ENCODE measurements at places on chromosomes 7 and 10.

DNA sequence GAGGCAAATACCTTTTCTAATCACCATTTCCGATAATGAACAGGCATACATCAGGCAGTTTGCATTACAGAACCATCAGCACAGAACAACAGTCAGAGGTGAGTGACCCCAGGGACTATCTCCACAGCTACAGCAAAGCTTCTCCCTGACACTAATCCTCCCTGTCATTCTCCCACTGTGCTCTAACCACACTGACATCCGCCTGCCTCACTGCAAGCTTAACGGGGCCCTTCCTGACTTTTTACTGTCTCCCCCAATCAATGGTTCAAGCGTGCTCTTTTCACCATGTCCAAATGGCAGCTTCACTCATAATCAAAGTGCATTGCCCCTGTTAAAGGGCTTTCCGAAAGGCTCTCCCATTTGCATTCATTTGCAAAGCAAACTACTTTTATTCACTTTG is 196.3 kb downstream of the DNAJC1 start:
- no peak for DNase-seq

DNA sequence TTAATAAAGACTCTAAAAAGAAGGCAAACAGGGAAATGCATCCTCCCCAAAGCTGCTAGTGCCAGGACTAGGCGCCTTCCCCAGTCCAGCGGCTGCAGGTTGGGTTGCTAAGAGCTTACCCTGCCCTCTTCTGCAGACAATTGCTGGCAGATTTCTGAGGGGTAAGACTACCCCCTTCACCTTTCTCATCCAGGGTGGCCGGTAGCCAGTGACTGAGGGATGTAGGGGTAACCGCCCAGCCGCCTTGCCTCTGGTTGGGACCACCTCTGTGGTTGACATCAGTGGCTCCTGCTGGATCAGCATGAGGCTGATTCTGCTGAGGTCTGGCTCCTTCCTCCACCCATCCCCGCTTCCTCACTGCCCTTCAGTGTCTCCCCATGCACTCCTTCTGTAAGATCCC is 71.2 kb downstream of the ADCYAP1R1 start:
- DNase-seq, result no peak

DNA sequence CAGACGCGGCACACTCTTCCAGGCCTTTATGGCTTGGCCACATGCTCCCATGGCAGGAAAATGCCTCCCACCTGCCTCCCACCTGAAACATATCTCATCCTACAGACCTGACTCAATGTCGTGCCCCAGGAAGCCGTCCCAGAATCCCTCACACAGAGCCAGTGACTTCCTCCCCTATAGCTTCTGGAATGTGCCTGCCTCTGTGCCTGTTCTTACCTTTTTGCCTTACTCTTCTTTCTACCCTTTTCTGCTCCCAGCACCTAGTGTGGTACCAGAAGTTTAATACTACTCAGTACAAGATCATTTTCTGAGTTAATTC is 123.9 kb upstream of the STK17A start:
- no peak for DNase-seq

DNA sequence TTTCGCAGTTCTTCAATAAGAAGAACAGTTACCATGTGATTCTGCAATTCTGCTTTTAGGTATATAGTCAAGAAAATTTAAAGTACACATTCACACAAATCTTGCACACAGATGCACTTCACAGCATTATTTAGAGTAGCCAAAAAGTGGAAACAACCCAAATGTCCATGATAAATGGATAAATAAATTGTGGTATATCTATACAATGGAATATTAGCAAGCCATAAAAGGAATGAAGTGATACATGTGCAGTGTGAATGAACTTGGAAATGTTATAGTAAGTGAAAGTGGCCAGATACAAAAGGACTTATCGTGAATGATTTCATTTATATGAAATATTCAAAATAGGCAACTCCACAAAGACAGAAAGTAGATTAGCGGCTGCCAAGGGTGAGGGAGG is 109.1 kb downstream of the AGMO start:
- no peak for DNase-seq

DNA sequence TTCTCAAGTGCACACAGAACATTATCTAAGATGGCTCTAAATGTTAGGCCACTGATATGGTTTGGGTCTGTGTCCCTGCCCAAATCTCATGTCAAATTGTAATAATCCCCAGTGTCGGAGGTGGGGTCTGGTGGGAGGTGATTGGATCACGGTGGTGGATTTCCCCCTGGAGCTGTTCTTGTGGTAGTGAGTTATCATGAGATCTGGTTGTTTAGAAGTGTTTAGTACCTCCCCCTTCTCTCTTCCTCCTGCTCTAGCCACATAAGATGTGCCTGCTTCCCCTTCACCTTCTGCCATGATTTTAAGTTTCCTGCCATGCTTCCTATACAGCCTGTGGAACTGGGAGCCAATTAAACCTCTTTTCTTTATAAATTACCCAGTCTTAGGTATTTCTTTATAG is 11.2 kb upstream of the GSTK1 start:
- DNase-seq, result no peak

- no peak for DNase-seq
Observed at GRCh38 chr7:104096683-104097082, 107.2 kb upstream of the RELN start.

DNA sequence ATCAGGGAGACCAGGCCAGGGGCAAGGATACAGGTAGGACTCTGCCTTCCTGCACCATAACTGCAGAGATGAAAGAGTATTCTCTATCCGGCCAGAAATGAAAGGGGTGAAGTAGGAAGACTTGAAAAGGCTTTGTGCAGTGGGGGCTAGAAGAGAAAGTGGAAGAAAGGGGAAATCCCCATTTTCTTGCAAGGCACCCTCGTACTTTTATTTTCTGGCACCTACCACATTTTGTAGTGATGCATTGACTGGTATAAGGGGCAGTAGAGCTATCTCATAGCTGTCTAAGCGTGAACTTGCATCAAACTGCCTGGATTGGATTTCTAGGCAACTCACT is 752 bp upstream of the CAMK2G start:
- DNase-seq, result no peak

- no peak for DNase-seq
Observed at GRCh38 chr7:749140-749551, 22.1 kb upstream of the PRKAR1B start.

- DNase-seq, result no peak
Observed at GRCh38 chr10:109308971-109309370, 614.3 kb downstream of the XPNPEP1 start.

GRCh38 chr10:106873770-106874603 is 290.5 kb downstream of the SORCS1 start:
- no peak for DNase-seq

DNA sequence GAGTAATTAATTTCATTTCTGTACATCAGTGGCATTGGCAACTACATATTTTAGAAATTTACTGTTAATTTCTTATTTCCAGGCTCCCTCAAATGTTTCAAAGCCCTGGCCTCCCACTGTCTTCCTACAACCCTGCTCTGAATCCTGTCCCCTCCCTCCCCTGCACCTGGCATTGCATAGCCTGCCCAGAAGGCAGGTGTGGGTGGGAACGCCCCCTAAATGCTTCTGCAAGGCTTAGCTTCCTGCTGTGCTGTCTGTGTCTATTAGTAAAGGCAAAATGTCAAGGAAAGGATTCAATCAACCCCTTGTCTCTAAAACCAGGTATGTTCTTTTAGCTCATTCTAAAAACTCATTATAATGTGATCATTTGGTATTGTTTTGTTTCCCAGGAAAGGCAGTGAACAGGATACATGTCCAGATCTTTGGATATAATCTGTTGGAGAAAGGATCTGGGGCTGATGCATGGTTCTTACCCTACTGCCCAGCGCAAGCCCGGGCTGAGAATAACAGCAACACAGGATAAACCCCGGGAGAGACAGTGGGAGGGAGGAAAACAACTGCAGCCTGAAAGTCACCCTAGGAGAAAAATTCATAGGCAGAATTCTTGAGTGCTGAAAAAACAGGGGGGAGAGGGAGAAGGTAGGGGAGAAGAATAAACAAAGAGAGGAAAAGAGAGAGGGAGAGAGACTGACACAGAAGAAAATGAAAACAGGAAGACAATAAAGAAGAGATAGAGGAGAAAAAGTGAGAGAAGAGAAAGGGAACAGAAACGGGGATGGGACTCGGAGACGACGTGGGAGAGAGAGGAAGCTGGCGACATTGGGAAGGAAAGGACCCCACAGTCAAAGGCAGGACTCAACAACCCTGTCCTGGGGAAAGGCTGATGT is 589 bp downstream of the ZNF488 start:
- no peak for DNase-seq

DNA sequence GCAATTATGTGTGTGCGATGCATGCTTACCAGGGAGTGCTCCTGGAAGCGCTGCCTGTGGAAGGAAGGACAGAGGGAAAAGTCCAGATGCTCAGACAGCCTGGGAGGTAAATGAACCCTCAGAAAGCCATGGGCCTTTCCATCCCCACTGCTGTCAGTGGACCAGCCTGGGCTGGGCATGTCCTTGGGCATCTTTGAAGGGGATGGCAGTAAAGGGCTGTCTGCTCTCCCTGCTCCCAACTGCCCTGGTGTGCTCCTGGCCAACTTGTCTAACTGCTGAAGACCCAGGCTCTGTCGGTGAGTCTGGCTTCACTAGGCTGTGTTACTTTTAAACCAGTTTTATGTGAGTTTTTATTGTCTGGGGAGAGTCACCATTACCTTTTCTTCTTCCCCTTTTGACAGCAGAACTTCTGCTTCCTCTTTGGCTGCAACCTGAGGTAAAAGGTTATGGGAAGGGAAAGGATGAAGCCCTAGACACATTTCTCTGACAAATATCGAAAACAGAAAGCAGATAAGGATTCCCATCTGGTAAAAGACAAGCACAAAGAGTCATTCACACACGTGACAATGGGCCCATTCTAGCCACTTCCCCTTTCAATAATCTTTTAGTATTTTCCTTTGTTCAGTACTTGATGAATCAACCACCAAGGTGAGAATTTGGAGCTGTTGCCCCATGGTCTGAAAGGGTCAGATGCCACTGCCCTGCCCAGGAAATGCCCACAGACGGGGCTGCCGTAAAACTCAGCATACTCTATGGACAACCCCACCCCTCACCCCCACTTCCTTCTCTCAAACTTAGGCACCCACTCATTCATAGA is 27.6 kb upstream of the PIK3AP1 start:
- no peak for DNase-seq

- DNase-seq, result no peak
Observed at GRCh38 chr7:259751-260405, 30.1 kb upstream of the FOXL3 start.

DNA sequence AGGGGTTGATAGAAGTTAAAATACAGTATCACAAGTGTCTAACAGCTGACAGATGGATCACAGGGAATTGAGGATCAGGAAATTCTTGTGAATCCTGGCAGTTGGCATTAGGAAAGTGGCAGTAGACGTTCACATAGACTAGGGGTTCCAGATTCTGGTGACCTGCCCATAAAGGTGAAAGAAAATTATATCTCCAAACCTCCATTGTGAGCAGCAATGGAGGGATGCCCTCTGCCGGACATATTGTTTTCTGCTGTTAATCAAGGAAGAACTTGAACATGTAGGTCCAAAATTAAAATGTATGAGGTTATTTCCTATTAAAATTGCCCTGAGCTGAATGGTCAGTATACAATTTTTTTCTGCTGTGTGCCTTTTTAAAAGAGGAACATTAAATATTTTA is 5.1 kb downstream of the NME8 start:
- no peak for DNase-seq

Measured in cortex of kidney (tissue), 1 donor.